GM18507 (cell line): ENCODE measurements at places on chromosomes 4 and X.

- no peak for DNase-seq
Measured at GRCh38 chr4:75666299-75666698, 6.9 kb downstream of the G3BP2 start.

DNA sequence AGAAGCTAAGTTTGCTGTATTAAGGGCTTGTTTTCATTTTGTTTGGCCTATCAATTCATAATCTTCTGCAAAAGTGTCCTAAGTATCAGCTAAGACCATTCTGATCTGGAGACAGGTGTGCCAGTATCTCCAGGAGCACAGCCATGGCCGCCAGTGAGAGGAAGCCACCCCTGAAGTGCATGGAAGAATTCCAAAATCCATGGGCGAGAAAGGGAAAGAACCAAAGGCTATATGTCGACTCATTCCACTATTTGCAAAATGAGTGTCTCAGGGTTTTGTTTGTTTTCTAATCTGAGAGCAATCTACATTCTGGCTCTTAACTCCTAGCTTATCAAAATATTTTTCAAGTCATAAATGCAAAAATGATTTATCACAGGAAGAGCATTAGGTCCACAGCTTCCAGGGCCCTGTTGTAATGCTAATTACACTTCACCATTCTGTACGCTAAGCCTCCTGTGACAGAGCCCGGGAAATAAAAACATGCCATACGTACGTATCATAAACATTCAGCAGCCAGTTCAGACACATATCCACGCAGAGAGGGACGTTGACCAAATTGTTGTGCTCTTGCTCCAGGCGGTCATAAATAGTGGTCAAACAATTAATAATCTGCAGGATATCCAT, 137.3 kb upstream of the FTHL17 start:
- DNase-seq, result no peak

- no peak for DNase-seq
Measured at GRCh38 chr4:82588771-82589270, 27.0 kb upstream of the TMEM150C start.

DNA sequence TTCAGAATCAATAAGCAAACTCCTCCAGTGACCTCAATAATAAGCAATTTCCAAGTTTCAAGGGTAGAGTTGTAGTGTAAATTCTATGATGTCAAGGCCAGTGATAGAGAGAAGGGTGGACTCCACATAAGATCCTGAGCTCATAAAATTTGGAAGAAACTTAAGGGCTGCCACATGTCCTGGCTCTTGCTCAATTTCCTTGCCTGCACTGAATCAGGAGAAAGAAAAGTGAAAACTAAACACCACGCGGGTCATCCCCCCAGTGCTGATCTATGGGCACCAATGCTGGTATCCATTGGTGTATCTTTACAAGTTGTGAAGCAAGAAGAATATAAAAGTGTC, 392.0 kb upstream of the INTU start:
- no peak for DNase-seq

- DNase-seq, result no peak
Measured at GRCh38 chr4:137621056-137621455, 88.8 kb upstream of the PCDH18 start.

GRCh38 chr4:151727365-151727764, 33.4 kb downstream of the GATB start:
- no peak for DNase-seq

DNA sequence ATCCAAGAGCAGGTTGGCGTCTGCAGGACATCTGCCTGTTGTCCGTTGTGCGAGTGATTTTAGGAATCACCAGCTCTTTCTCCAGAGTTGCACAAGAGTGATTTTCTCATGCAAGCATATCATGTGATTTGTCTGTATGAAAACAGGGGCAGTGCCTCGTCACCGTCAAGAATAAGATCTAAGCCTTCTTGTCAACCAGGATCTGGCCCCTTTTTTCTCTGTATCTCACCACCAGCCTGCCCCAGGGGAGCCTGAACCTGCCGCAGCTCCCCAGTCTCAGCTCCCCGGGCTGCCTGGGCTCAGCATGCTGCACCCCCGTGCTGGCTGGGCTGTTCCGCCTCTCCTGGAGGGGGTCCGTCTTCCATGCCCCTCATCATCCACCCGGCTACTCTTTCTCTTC, 90.5 kb downstream of the STOX2 start:
- no peak for DNase-seq

DNA sequence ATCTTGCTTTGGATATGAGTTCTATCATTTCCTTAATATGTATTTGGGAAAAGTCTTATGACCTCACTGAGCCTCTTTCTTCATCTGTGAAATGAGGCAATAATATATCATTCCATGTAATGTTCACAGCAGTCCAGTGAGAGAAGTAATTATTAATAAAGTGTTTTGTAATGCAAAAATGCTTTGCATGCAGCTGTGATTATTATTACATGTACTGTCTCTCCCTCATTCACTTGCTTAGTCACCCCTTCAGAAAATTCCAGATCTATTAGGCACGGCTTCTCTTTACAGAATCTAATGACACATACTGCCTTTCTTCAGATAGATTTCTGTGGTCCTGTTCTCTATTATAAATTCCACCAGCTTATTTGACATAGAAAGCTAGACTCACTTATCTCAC, 53.5 kb upstream of the FGF13 start:
- no peak for DNase-seq

GRCh38 chr4:26194764-26195163, 126.0 kb upstream of the RBPJ start:
- no peak for DNase-seq

GRCh38 chr4:8848507-8849265, 23.0 kb downstream of the HMX1 start:
- DNase-seq, result no peak

DNA sequence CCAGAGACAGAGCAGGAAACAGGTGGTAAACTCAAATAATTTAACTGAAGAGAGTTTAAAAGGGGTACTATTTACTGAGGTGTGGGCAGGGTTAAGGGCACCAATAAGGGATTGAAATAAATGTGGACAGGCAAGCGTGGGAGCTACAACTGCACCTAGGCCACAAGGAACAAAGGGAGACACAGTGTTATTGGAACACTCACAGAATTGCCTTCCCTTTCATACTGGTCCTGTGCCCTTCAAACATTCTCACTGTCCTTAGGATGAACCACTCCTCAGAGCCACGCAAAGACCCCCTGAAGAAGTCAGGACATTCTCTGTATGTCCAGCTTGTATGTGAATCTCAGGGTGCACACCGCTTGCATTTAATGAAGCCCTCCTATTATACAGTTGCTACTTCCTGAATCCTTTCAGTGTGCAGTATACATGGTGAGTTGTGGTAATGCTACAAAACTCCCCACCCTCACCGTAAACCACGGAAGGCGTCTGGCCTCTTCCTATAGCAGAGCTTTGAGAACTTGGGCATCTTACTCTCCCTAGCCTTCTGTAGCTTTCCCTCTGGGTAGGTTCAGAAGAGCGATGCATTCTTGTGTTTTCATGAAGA, 9.6 kb upstream of the MRPL1 start:
- no peak for DNase-seq

GRCh38 chr4:109989044-109989443, 76.4 kb downstream of the EGF start:
- no peak for DNase-seq

- no peak for DNase-seq
Measured at GRCh38 chrX:13780868-13781427, 35.9 kb downstream of the GPM6B start.

DNA sequence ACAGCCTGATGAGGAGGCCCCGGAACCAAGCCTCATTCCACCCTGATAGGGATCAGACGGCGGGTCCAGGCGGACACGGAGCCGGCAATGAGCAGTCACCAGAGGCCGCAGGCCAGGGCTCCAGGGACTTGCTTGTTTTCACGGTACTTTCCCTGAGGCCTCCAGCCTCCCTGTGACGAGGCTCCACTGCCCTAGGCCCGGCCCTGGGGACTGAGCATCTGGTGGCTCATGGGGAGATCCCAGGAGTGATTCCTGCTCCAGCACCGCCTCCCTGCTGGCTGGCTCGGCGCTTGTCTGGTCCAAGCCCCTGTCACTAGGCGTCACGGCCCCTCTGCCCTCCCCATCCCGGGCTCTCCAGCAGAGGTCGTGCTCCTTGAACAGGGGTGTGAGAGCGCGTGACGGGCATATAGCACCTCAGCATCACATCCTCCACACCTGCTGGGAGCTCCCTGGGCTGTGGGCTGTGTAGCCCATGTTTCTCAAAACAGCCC, 14.1 kb downstream of the HTRA3 start:
- no peak for DNase-seq

- no peak for DNase-seq
Measured at GRCh38 chrX:7972586-7972985, 45.4 kb upstream of the PNPLA4 start.

DNA sequence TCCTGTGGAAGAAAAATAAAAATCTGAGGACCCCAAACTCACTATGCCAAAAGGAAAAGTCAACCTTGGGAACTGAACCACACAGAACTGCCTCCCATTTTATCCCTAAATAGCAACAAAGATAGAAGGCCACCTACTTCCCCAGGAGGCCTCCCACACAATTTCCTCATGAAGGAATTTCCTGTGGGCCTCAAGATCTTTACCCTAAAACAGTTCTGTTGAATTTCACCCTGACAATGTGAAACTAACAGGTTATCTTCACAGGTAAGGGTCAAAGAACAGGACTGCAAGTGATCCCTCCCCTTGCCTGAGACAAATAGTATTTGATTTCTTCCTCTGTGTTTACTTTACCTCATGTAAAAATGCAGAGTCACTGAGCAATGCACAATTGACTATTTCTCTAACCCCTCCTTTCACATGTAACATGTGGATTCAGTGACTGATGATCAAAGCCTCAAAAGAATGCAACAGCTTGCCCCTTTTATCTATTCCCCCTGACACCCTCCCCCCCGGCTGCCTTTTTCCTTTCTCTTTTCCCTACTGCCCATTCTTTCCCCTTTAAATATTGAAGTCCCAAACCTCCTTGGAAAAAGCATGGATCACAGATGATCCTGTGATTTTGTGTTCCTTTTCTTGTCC, 33.3 kb downstream of the MEPE start:
- no peak for DNase-seq

- no peak for DNase-seq
Measured at GRCh38 chr4:53273726-53274125, 92.1 kb downstream of the SCFD2 start.

DNA sequence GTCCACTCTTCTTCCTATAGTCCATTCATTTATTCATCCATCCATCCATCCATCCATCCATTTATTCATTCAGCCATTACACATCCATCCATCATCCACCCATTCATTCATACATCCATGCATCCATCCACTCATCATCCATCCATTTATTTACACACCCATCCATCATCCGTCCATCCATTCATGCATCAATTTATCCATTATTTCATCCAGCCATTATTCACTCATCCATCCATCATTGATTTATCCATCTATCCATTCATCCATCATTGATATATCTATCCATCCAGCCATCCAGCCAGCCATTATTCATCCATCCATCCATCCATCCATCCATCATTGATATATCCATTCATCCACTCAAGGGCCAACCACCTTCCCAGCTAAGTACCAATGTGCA, 12.7 kb downstream of the CPZ start:
- no peak for DNase-seq

- DNase-seq, result no peak
Measured at GRCh38 chr4:57131849-57132742, 21.9 kb upstream of the IGFBP7 start.

DNA sequence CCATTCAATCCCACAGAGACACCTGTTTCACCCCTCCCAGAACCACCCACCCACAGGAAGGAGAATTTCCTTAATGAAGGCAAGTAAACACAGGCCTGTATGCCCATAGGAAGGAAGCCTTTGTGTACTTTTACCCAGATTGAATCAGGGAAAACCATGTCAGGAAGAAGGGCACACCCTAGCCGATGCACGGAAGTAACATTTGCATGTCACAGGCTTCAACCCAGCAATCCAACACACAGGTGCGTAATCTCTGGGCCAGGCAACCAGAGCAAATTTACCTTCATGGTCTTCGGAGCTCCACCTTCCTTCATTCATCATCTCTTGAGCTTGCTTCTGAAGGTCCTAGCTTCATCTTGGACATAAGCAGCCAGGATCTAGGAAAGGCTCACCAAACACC, 206.3 kb downstream of the SHROOM3 start:
- DNase-seq, result no peak

GRCh38 chr4:107559653-107560052, 160.4 kb downstream of the PAPSS1 start:
- DNase-seq, result no peak

GRCh38 chrX:30948626-30949025, 59.6 kb upstream of the TAB3 start:
- no peak for DNase-seq

- no peak for DNase-seq
Measured at GRCh38 chrX:781224-782204, 150.9 kb downstream of the SHOX start.

DNA sequence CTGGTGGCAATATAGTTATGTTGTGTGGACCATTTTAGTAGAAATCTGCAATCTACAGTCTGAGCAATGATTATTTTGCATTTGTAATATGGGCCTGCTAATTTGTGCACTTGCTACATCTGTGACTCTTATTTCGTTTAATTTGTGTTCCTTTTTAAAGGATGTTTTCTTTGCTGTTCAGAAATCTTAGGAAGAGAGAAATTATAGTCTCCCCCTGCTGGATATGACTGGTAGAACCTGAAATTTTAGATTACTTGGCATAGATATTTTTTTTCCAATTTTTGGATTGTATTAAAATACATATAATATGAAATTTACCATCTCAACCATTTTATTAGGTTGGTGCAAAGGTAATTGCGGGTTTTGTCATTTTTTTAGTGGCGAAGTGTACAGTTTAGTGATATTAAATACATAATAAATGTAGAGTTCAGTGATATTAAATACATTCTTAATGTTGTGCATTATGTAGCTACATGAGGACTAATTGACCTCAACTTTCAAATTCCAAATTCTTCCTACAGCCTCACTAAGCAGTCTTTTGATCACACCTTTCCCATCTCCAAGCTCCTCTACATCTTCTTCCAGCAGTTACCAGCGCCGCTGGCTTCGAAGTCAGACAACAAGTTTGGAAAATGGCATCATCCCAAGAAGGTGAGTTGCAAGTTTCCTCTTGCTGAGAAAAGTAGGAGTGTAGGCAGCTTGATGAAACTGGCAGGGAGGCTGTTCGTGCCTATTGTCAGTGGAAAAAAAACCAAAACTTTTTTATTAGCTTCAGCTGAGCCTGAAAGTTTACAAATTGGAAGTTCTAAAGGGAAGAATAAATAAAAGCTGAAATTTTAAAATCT, 82.2 kb downstream of the FNIP2 start:
- no peak for DNase-seq

DNA sequence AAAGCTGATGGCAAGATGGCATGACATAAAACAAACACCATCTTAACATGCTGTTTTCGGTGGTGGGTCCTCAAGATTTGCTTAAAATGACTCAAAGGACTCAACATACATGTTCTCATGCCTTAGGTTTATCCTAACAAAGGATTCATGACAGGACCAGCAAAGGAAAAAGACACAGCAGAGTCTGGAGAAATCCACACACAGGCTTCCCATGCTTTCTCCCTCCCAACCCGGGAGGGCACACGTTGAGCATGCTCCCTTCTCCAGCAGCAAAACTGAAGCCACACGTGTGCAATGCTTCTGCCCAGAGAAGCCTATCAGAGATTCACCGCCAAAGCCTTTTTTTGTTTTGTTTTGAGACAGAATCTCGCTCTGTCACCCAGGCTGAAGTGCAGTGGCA, 39.9 kb downstream of the SAT1 start:
- no peak for DNase-seq
